ENCODE measurements at places on chromosomes 3 and 15.

DNA sequence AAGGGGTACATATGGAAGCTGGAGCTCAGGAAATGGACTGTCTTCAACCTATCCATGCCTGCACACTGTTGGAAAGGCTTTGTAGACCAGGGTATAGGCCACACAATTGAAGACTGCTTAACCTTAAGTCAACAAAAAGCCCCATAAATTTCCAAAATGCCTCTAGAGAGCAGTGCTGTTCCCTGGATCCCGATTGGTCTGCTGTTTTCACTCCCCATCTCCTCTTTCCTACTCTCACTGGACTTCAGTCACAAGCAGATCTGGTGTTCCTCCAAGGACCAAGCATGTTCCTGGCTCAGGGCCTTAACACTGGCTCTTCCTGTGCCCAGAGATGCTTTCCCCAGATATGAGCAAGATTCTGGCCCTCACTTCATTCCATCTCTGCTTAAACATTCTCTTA, 22.8 kb upstream of the LRRC34 start:
- DNase-seq, result no peak

GRCh38 chr3:30476368-30477084, 129.9 kb upstream of the TGFBR2 start:
- no peak for DNase-seq

DNA sequence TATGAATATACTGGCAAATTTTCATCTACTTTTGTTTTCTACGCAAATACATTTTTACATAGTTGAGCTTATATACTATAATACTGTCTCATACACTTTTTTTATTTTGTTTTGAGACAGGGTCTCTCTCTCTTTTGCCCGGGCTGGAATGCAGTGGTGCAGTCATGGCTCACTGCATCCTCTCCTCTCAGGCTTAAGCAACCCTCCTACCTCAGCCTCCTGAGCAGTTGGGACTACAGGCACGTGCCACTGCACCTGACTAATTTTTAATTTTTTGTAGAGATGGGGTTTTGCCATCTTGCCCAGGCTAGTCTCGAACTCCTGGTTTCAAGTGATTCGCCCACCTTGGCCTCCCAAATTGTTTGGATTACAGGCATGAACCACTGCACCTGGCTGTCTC, 25.9 kb downstream of the HACL1 start:
- DNase-seq, result no peak

- no peak for DNase-seq
These were observed 14.3 kb upstream of the CAMKV start for GRCh38 chr3:49883998-49884397.

- peak; percentile 46 for DNase-seq
These were observed 298.9 kb upstream of the RORA start for GRCh38 chr15:61527836-61528580.

DNA sequence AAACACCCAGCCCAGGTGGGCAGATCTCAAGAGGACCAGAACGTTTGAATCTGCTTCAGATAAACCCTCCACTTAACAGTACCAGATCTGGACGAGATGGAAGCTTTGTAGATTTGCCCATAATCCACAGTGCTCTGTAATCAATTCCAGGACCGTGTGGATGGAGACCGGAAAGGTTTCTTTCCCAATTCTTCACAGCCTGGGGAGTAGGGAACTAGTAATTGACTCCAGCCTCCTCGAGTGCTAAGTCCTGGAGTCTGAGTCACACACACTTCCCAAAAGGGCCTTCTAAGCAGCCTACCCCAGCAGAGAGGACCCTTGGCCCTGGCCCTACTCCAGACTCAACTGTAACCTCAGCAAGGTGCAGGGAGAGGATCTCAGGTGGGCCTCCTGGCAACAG, 56.2 kb upstream of the TSEN2 start:
- DNase-seq, result no peak

DNA sequence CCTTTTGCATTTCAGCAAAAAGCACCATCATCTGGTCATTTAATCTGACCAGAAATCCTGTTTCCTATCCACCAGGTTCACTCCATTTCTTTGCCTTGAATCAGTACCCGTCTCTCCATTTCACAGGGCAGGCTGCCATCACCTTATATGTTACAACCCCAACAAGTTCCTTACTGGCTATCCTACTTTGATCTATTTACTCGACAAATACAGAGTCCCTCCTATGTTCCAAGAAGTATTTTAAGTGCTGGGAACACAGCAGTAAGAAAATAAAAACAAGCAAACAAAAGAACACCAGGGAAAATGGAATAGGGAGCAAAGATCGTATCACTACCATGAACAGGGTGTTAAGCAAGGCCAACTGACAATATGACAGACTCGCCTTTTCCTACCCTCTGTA, 295.2 kb upstream of the WNT5A start:
- no peak for DNase-seq

DNA sequence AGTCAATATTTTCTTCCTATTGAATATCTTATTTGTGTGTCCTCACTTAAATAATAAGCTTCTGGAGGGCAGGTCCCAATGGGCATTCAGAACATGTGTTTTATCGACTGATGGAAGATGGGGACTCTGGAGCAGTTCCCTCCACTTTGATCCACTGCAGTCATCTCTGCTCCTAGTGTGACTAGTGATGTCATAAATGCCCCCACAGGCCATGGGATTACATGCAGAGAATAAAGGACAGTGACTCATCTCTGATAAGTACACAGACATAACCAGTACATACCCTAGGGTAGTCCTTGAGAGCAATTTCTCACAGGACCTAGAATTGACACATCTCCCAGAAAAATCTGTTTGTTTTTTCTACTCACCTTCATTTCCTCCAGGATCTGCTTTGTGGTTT, 49.4 kb upstream of the FMN1 start:
- peak; percentile 48 for DNase-seq

DNA sequence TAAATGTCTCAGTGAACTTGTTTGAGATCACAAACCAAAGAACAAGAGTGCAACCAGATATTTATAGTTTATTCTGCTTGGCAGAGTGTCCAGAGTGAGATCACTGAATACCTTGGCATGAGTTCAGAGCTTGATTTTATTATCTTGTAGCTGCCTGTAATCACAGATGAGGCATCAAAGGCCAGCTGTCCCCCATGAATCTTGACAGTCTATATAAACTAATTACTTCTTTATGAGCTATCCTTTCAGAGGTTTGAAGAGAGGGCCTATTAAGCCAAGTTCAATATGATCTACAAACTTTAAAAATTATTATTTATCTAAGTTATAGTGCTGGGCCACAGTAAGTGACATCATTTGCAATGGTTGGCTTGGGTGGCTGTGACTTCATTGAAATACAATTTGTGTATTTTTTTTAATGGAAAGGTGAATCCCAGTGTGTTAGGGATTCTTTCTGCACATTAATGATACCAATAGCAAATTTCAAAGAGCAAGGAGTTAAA, 251.5 kb downstream of the CLSTN2 start:
- DNase-seq, result no peak

- no peak for DNase-seq
These were observed 32.6 kb downstream of the LINS1 start for GRCh38 chr15:100569391-100569790.

DNA sequence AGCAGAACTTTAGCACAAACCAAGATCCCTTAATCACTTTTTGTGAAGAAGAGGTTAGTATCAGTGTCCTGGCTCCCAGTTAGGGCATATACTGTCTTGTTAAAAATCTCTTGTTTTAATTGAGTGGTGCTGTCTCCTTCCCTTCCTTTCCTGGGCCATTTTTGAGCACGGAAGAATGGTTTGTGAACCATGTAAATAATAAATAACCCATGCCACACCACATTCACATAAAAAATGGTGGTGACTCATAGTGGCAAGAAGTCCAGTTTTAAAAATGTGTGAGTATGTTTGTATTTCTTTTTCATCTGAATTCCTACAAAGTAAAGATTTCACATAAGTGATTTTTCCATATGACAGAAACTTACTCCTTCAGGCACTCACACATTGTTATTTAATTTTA, 59.1 kb upstream of the SPRED1 start:
- no peak for DNase-seq

GRCh38 chr3:1171320-1171719, 78.5 kb downstream of the CNTN6 start:
- no peak for DNase-seq

- DNase-seq, result no peak
These were observed 558.4 kb downstream of the GABRG3 start for GRCh38 chr15:27529399-27529798.

GRCh38 chr3:57142411-57142723, 22.8 kb downstream of the IL17RD start:
- peak; percentile 90 for DNase-seq

GRCh38 chr3:39638301-39638700, 170.8 kb downstream of the MOBP start:
- no peak for DNase-seq

DNA sequence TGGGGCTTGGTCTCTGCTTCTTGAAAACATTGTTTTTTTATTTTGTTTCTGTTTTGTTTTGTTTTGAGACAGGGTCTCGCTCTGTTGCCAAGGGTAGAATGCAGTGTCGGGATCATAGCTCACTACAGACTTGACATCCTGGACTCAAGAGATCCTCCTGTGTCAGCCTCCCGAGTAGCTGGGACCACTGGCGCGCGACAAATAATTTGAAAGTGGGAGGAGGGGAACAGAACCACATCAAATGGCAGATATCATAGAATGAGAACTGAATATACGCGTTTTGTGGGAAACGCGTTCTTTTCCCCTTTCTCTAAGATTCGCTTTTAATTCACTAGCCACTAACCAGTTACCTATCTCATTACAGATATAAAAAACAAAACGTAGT, 641 bp upstream of the VPS13C start:
- DNase-seq, result no peak

- peak; percentile 95 for DNase-seq
These were observed 31.0 kb downstream of the ANP32A start for GRCh38 chr15:68789534-68790241.

- DNase-seq, result no peak
These were observed 629.5 kb upstream of the TGFBR2 start for GRCh38 chr3:29976871-29977270.

Measured in mesendoderm (in vitro differentiated cells).